ENCODE measurements at places on chromosomes 11 and 22.

DNA sequence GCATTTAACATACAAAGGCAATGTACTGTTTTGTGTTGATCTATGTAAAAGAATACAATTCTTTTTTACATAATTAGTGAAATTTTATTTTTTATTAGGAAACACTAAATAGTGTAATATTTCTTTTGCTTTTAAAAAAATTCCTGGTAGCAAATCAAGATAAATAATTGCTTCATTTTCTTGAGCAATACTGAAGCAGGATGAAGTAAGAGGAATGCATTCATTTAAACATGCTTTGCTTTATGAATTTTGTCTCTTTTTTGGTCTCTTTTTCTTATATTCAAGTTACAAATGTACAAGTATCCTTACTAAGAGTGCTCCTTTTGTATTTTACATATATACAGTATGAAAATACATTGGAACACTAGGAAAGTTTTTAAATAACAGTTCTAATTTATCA, 144.4 kb upstream of the TEAD1 start:
- no peak for DNase-seq

DNA sequence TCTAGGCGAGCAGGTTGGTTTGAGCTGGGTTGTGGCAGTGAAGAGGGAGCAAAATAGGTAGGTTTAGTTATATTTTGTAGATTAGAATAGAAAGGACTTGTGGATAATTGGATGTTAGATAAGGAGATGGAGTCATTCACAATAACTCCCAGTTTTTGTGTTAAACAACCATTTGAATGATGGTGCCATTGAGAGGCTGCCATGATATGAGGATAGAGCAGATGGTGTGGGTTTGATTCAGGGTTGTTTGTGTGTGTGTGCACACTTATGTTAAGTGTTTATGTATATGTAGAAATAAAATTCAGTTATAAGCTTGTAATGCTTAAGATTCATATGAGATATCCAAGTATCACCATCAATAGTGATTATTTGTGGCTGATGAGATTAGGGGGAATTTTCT, 166.6 kb downstream of the NXPE2 start:
- no peak for DNase-seq

GRCh38 chr22:42993651-42994275, 21.2 kb downstream of the PACSIN2 start:
- DNase-seq = no peak

DNA sequence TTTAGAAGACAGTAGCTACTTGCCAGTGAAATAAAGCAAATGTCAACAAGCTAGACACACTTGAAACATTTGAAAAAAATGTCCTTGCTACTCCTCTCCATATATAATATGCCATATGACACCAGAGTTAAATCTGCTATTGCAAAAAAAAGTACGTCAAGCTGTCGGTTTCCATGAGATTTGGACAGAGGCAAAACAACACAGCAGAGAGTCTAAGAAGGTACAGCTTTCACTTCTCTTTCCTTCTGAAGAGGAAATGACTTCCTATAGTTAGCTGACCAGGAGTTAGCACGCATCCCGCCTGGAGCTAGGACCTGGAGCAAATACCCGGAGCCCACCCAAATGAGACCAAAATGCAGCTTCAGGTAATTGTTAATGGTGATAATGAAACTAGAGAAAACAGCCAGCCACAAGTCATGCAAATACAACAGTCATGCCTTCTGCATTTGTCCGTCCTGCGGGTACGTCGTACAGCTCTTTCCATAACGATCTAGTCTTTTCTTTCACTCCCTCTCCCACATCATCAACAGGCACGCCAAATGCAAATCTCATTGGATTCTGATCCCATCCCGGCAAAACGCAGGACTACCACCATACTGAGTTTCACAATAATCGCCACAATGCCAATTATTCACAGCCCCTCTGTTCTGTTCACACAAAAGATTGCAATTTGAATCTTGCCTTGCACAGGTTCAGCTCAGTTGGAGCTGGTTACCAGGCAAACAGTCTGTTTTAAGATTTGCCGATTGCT, 395.0 kb upstream of the CCDC90B start:
- no peak for DNase-seq

- DNase-seq = peak; percentile 46
Measured at GRCh38 chr11:78228467-78228866, 39.7 kb downstream of the USP35 start.

- no peak for DNase-seq
Measured at GRCh38 chr11:111815489-111815888, 49.3 kb upstream of the PPP2R1B start.

All from kidney capillary endothelial cell (primary cell).